ENCODE measurements at places on chromosomes 5 and 9.

DNA sequence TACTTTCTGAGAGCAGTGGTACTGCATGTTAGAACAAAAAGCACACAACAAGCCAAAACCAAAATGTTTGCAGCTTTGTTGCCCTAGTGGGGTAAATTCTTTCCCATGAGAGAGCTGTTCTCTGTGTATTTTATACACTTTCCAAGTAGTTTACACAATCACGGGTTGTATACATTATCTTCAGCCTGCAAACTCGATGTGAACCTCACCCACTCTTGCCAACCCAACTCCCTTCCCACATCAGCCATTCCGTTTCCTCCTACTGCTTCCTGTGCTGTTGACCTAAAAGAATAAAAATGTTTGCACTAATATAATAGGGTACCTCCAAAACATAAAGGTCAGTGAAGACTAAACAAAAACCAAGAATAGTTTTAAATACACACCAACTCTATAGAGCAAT is 47.0 kb downstream of the IQGAP2 start:
- no peak for DNase-seq

DNA sequence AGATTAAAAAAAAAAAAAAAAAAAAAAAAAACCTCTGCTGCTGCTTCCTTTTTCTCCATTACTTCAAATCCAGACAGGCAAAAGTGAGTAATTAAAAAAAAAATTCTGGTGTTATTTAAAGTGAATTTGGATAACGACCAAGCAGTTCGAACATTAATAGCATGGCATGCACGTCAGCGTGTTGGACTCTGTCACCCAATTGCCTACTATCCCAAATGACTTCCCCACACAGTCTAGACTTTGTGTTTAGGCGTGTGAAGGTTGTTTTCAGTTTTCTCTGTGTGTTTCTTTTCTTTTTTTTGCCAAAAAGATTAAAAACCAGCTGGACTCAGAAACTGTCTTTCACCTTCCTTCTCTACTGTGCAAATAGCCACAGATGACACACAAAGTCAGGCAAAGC is 321.4 kb downstream of the MSX2 start:
- DNase-seq = no peak

DNA sequence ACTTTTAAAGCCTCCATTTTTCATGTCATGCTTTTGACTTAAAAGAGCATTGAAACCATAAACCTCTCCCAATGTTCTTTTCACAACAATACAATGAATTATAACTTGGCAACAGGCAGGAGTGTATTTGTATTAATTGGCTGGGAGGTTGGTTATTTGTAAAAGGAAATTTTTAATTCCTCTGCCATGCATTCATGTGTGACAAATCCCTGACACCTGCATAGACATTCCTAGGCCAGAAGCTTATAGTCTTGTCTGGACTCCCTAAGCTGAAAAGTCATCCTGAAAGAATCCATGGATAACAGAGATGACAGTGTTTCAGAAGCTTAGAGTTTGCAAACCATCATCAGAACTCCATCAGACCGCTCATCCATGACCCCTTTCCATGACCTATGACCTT is 76.3 kb upstream of the PTGER4 start:
- no peak for DNase-seq

GRCh38 chr9:21443849-21444625 is 3.8 kb downstream of the IFNA1 start:
- DNase-seq = no peak
